ENCODE measurements at places on chromosomes 4 and X.
A peak's percentile ranks its signal among the peaks of the same experiment; 100 is the strongest.

GRCh38 chr4:39898015-39898414 lies 79.7 kb downstream of the PDS5A start:
- no peak for DNase-seq

GRCh38 chr4:102454981-102455685 lies 46.0 kb upstream of the NFKB1 start:
- no peak for DNase-seq

- no peak for DNase-seq
These were observed at the start of gene SHISA3 for GRCh38 chr4:42396752-42397634. TSS of gene SHISA3 (plus strand) at chr4:42397488. CDS start at chr4:42398057, 569 bp downstream.

GRCh38 chr4:10226756-10227155 lies 110.2 kb upstream of the WDR1 start:
- DNase-seq, result no peak

DNA sequence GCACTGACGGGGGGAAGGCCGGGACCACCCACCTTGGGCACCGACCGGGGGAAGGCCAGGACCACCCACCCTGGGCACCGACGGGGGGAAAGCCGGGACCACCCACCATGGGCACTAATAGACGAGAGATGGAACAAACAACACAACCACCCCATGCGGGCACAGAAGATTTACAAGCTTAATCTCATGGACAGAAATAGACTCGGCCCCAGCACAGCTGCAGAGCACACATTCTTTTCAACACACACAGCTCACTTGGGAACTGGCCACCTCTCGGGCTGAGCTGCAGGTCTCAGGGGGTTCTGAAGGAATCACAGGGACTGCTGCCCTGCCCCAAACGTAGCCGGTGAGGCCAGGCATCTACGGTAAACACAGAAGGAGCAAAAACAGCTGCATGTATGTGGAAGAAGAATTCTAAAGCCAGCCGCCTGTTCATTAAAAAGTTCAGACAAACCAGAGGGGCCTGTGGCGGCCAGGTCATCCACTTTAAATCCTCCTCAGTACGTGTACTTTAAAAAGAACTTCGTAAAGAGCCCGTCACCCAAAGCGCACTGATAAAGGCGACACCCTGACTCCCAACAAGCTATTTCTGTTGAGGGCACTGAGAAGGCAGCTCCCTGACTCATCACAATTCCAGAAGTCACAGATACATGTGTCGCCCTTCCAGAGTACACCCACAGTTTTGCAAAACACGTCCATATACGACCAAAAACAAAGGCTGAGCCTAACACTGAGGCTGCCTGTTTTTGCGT lies 17.7 kb downstream of the PPP2R3B start:
- DNase-seq, result no peak

GRCh38 chr4:52234561-52235440 lies 183.7 kb downstream of the SPATA18 start:
- peak; percentile 18 for DNase-seq

- no peak for DNase-seq
These were observed 147.4 kb downstream of the COL25A1 start for GRCh38 chr4:109155084-109155483.

DNA sequence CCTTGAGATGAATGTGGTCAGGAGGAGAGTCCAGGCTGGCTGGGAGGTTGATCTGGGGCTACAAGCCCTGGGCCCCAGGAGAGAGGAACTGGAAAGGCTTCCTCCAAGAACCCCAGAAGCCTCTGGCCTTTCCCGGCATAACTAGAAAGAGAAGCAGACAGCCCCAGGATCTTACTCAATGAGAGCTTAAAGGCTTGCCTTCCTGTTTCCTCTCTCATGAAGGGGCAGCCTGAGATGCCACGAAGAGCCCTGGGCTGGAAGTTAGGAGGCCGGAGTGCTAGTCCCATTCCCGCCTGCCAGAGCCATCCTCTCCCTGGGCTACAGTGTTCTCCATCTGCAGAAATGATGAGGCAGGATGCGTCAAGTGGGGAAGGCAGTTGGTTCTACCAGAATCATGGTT lies 20.1 kb upstream of the XPNPEP2 start:
- no peak for DNase-seq

GRCh38 chr4:173135241-173135847 lies 33.3 kb upstream of the GALNT7 start:
- no peak for DNase-seq

DNA sequence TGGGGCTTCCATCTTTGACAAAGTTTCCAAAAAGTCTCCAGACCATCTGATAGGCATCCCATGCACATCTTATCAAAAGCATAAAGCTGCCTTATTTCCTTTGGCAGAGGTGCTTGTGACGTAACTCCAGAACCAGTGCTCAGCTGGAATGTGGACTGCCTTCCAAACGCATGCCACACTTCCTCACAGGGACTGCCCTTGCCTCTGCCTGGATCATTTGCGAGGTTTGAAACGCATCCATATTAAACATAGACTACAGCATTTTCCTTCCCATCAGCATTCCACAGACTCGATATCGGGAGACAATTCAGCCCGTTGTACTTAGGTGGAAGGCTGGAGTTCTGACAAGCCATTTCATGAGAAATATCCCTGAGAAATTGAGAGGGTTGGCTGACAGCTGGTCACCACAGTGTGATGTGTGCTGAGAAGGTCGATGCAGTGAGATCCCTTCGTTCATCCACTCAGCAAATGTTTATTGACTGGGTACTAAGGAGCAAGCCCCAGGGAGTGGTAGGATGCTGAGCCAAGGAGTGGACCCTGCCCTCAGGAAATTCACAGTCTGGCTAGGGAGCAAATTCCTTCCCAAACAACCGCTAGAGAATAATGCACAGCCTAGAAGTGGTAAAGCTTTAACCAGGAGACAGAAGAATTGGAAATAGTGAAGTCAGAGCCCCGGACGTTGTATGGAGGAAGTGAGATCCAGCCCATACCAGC lies 376.0 kb downstream of the BCOR start:
- DNase-seq, result no peak

GRCh38 chr4:128859887-128860677 lies 50.6 kb downstream of the JADE1 start:
- DNase-seq, result no peak

DNA sequence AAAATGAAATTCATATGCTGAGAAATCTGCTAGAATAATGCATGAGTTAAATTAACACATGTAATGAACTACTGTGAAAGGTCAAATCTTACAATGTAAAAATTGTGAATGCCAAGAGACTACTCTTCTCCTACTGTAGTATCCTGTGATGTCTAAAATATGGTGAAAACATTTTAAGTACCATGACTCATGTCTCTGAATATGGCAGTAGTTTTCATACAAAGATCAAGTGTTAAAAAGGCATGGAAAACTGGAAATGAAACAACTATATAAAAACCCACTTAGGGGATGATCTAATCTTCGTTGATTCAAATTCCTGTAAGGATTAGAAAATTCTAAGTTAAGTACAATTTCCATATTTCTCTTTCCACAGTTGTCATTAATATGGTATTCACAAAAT lies 221.3 kb downstream of the PPP3CA start:
- DNase-seq, result no peak

GRCh38 chr4:156949373-156949814 lies 22.2 kb downstream of the PDGFC start:
- peak; percentile 100 for DNase-seq

DNA sequence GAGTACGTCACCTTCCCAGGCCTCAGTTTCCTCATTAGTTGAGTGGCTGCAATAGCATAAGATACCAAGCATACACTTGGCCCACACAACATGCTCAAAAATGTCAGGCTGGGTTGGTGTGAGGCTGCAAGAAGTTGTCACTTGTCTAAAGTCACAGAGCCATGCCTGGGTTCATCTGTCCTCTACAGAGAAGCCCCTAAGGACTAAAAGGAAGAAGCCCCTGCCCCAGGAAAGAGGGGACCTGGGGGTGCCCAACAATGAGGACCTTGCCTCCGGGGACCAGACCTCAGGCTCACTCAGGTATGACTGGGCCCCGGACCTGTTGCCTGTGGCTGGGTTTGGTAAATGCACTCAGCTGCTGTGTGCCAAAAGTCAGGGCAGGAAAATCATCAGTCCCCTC lies 82.7 kb downstream of the CRMP1 start:
- DNase-seq, result no peak

- DNase-seq, result no peak
These were observed 81.5 kb upstream of the PSAPL1 start for GRCh38 chr4:7516096-7516772.

DNA sequence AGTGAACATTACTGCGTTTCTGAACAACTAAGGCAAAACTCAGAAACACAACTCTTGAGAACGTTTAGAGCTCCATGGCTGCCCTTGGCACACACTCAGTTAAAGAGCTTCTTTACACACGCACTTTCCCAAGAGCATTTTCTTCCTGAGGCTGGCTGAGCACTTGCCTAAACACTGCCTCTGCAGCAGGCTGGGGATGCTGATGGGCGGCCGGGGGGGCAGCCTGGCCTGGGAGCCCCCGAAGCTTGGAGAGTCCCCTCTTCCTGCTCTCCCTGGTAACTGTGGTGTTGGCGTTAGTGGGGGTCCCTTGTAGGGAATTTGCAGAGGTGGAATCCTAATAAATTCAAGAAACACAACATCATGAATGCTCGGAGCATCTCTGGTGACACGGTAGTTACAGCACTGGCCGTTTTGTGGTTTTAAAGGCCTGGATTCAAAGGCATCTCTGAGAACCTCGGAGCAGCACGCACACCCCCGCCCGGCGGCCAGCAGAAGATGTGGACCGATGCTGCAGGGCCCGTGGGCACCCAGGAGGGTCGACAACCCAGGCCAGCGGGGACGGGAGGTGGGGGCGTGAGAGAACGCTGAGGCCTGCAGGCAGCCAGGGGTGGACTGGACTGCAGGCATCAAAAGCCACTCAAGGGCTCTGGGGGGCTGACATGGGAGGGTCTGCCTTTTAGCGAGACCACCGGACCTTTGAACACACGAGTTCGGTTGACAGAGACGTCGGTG lies 45.4 kb downstream of the FGFRL1 start:
- DNase-seq, result no peak

Data from epithelial cell of proximal tubule (primary cell).